Non-pigmented ciliary epithelial cell (primary cell): ENCODE measurements at places on chromosomes 12 and 14.
A peak's percentile ranks its signal among the peaks of the same experiment; 100 is the strongest.

DNA sequence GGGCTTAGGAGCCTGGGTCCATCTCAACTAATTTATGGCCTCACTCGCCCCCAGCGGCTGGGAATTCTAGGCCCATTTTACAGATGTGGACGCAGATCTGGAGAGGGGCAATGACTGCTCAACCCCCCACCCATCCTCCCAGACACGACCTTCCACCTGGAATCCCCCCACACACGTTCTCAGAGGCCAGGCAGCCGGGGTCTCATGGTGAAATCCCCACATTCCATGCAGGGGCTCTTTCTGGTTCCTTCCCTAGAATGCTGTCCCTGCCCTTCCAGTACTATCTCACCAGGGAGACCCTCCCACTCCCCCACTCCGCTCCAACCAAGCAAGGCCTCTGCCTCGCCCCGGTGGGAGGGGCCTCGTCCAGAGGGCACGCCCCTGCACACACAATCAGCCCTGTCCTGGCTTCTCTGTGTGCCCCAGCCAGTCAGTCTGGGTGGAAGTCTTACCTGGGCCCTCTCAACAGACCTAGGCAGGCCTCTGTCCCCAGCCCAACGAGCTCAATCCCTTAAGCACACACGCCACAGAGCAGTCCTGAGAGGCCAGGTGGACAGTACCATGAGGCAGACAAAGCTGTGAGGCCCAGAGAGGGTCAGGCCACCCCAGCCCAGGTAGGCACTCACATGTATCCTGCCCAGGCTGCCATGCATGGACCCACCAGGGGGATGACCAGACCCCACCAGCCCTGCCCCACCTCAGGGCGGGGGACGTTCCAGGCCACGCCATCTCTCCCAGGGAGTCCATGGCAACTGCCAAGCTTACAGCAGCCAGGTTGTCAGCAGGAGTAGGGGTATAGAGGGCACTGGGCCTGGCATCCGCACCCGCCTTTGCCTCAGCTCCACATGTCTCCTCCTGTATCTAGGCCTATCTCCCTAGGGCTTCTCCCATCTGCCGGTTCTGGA, 1.3 kb upstream of the ANKRD9 start:
- no peak for DNase-seq

GRCh38 chr12:66945189-66945817, 266.4 kb upstream of the GRIP1 start:
- no peak for DNase-seq

- DNase-seq, result no peak
These were observed 129.9 kb downstream of the CPNE8 start for GRCh38 chr12:38775457-38775856.

DNA sequence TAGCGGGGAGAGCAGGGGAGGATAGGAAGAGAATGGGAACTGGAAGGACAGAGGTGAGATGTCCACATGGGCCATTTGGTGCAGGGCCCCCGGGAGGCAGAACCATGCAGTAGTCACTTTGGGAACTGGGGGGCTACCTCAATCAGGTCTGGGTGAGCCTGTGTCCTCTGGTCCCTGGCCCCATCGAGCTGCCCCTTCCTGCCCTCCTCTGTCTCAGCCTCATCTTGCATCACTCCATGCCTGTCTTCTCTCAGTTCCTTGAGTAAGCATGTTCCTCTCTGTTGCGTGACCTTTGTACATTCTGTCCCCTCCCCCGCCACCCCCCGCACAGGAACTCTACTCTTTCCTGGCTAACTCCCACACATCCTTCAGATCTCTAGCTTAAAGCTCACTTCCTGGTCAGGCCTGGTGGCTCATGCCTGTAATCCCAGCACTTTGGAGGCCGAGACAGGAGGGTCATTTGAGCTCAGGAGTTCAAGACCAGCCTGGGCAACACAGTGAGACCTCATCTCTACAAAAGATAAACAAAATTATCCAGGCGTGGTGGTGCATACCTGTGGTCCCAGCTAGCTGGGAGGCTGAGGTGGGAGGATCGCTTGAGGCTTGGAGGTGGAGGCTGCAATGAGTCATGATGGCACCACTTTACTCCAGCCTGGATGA, 23.2 kb downstream of the FOS start:
- no peak for DNase-seq

GRCh38 chr12:3560295-3560620, 69.3 kb downstream of the PRMT8 start:
- no peak for DNase-seq

DNA sequence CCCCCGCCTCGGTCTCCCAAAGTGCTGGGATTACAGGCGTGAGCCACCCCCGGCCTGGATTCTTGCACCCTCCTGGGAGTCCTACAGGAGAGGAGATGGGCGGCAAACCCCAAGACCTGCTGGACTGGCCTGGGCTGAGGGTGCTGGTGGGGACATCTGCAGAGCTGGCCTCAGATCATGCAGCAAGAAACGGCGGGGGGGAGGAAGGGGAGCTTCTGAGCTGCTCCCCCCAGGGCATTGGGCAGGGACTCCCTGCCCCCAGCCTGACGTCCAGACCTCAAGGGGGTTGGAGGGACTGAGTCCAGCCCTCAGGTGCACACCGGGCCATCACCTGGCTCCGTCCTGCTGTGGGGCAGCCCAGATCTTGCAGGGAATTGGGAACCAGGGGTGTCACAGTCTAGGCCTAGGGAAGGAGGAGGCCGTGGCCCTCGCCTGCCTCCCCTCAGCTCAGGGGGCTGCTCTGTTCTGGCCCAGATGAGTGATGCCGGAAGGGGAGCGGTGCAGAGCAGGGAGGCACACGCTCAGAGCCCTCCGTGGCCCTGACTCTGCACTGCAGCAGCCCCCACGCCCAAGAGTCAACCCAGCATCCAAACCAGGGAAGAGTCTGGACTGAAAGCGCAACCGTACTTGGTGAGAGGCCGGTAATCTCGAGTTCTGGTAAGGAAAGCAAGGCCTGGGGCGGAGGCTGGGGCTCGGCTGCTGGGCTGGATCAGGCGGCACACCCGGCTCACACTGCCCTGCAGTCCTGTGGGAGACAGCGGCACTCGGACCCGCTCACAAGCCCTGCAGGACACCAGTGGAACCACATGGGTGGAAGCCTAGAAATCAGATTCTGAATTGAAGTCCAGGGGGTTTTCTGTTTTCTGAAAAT, 8.9 kb upstream of the AMN start:
- no peak for DNase-seq

- no peak for DNase-seq
These were observed 114.4 kb downstream of the ZFP36L1 start for GRCh38 chr14:68678471-68678870.

DNA sequence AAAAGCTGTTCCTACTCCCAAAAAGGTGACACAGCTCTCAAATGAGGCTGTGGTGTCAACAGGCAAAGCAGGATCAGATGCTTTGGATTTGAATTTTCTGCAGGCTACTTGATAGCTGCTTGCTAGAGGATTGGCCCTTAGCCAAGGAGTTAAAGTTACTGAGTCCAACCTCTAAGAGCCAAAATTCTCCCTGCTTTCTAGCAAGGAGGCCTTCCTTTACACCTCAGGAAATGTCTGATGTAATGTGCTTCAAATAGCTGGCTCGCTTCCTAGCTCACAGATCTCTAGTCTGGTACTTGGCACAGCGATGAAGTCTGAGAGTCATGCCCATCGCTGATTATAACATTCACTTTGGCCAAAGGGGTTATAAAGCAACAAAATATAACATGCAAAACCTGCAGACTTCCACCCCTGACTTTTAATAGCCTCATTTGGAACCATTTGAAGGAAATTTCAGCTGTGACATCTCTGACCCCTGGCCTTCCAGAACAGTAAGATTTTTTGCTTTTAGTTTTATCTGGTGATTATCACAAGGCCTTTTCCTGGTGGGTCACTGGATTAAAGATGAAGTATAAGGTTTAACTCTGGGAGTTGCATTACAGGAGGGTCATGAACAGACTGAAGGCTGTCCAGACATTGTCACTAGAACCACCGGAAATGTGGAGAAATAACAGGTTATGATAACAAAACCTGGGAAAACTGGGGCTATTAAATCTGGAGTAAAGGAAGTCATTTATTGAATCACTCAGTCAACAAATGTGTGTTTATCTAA, 189.7 kb downstream of the EPS8 start:
- DNase-seq, result peak; percentile 60

- DNase-seq, result no peak
These were observed 5.4 kb downstream of the TTC7B start for GRCh38 chr14:90810806-90811205.

DNA sequence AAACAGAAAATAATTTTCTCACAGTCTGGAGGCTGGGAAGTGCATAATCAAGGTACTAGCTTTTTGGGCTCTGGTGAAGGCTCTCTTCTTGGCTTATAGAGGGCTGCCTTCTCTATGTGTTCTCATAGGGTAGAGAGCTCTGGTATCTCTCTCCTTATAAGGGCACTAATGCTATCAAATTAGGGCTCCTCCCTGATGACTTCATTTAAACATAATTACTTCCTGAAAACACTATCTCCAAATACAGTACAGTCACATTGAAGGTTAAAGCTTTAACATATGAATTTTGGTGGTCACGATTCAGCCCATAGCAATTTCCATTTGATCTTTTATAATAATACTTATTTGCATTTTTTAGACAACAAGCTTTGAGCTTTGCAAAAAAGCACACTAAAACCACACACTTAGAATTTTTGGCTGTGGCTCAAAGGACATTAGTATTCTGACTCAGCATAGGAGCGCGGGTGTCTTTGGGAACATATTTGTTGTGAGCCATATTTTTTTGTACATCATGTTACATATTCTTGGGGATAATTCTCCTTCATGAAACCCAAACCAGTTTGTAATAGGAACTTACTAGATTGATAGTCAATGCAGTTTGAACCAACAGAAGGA, 808.1 kb upstream of the FBXO33 start:
- no peak for DNase-seq

DNA sequence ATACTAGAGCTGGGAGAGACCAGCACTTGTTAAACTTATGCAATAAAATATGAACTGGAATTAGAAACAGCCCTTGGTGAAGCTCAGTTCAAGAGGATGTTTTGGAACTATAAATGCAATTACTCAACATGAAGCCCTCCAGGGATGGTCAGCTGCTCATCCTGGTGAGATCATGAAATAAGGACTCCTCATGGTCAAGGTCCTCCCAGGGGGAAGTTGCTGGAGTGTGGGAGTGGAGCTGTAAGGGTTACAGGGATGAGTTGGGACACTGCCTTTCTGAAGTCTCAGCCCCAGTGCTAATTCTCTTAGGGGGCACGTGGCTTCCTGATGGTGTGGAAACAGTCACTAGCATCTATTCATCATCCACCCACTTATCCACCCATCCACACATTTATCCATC, 301.7 kb upstream of the SFSWAP start:
- no peak for DNase-seq

DNA sequence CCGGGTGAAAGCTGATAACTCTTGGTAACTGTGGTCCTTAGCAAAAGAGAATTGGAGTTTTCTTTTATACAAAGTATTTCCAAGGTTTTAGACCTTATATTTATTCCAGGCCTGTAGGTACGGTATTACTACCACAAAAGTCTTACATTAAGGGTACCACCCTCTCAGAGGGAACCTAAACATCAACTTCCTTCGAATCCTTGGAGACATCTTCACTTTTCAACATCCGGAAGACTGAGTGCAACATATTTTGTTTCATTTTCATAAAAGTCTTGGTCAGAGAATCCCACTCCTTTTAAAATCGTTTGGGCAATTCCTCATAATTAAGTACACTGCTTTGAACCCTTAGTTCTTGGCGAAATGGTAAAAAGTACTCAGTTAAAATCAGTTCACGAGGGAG, 1.2 kb downstream of the CNOT2 start:
- DNase-seq, result no peak

- DNase-seq, result no peak
These were observed 14.2 kb upstream of the OAS2 start for GRCh38 chr12:112964067-112964670.

- DNase-seq, result no peak
These were observed 11.5 kb upstream of the TSPAN11 start for GRCh38 chr12:30914986-30915591.

DNA sequence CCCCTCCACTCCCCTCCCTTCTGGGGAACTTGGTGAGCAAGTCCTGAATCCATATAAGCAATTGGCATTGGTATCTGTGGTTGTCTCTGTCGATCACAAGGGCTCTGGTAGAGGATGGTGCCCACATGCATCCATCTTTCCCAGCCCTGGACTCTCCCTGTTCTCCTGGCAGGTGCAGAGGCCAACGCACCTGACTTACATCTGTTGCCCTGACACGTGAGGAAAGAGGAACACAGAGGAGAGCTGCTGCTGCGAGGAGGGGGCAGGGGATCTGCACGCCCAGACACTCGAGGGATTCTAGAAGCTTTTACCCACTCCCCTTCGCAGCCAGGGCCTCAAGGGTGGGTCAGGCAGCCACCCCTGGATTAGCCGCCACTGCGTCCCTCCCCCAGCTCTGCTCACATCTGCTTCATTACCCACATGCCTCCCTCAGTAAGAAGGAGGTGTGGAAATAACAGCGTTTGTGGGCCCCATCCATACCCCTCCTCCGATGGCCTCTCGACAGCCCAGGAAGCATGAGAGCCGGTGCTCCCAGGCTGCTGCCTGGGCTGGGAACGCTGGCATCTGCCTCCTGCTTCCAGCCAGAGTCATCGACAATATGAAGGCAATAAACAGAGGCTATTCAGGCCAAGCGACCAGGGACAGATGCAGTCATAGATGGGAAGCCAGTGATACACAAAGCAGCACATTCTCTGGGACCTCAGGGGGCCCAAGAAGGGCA, 56.5 kb downstream of the KDM2B start:
- no peak for DNase-seq

DNA sequence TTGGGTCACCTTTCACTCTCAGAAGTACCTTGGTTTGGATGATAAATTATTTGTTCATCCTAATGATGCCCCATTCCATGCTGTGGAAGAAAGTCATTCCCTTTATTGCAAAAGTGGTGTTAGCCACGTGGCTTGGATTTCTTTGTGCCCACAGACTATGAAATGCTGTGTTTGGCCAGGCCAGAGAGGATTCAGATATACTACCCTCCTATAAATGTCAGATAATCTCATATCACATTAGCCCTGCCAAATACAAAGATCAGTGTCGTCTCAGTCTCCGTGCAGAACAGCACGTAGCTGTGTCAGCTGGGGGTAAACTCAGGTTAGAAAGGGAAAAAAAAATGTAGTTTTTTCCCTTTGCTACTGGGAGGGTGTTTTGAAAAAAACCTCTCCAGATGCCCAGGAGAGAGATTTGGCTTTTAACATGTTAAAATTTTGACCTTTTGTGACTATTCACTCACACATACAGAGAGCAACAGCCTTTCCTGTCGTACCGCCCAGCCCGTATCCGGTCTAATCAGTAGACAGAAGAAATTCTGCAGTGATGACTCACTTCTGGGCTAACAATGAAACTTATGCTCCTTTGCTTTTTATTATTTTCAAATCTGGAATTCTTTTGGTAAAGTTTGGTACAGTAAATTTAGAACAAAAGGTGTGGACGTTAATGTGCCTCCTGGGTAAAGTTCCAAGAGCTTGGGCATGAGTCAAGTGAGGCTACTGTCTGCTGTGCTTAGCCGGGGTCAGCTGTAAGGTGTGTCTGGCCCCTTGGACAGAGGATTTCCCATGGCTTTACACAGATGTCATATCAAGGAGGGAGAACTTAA, 8.5 kb upstream of the PTPRB start:
- peak; percentile 89 for DNase-seq

DNA sequence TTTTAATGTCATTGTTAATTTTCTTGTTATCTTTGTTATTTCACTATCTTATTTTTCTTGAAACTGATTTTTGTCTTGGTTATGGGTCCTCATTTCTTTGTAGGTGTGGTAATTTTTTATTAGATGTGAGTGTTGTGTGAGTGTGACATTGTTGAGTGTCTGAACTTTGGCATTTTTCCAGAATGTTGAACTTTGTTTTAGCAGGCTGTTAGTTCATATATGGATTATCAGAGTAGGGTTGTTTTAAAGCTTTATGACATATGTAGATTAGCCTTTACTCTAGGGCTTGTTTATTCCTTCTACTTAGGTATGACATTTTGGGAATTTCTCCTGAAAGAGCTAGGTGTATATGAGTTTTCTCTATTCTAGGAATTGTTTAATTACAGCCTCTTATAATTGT, 103.9 kb downstream of the ARID2 start:
- no peak for DNase-seq
